ENCODE measurements at places on chromosomes 1 and 21.

DNA sequence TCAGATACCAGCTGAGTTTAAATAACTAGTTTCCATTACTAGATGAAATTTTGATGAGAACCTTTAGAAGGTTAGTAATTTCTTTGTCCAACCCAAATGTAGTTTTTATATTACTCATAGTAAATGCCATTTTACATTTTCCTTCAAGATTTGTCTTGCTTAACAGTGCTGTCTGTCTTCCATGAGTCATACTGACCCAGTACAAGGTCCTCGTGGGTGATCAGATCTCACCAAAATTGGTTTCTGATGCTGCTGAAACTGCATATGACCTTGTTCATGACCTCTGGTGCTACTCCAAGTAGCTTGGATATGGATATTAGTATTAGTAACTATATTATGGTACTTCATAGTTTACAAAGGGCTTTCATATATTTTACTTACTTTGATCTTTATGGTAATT, 207.1 kb downstream of the RYR2 start:
- no peak for DNase-seq

GRCh38 chr1:103254691-103255090, 146.4 kb upstream of the COL11A1 start:
- DNase-seq = no peak

- no peak for DNase-seq
Measured at GRCh38 chr1:221998781-221999180, 256.9 kb upstream of the DUSP10 start.

DNA sequence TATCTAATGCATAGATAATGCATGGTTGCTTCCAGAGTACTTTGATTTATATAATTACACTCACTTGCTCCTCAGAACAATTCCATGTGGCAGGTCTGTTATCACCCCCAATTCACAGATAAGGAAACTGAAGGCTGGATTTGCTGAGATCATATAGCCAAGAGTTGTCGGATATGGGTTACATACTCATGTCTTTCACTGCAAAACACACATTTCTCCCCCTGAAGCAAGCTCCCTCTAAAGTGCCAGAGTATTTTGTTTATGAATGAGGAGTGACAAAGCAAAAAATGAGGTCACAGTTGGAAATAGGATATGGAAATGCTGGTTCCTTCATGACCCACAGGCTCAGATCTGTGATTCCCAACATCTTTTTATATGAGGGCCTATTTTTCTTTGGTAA, 134.2 kb downstream of the ROR1 start:
- DNase-seq = no peak

GRCh38 chr1:99332561-99332960, 68.3 kb downstream of the PLPPR4 start:
- no peak for DNase-seq

- DNase-seq = no peak
Measured at GRCh38 chr1:214524824-214525223, 26.6 kb downstream of the PTPN14 start.

DNA sequence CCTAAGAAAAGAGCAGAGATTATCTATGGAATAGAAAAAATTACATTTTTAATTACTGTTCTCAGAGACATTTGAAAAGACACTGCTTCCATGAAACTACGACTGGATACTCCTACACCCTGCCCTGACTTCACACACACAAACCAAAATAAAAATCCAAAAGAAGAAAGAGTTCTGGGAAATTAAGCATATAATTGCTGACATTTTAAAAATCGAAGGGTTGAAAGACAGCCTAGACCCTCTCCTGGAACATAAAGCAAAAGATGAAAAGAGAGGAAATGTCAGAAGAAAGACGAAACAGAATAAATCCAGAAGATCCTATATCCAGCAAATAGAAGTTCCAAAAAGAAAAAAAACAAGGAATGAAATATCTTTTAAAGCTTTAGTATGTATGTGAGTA, 32.8 kb upstream of the EEIG2 start:
- DNase-seq = no peak

GRCh38 chr21:42815217-42815616, 64.1 kb downstream of the WDR4 start:
- DNase-seq = no peak

GRCh38 chr1:107010582-107010981, 45.9 kb upstream of the PRMT6 start:
- DNase-seq = no peak

DNA sequence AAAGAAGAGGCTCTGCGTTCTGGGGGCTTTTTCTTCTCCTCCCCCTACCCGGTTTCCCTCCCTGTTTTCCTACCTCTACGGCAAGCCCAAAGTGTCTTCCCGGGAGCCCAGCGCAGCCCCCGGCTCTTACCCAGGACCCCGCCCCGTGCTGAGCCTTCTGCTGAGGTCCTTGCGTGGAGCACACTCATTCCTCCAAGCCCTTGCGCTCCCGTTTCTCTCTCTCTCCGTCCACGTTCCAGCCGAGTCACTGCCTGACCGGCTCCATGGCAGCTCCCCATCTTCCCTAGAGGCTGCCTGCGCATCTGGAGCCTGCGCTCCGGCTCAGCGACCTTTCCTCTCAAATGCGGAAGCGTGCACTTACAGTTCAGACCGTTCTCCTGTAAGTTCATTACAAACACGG, 24.9 kb upstream of the PDXK start:
- no peak for DNase-seq

GRCh38 chr1:229710746-229711145, 84.7 kb downstream of the URB2 start:
- DNase-seq = no peak

DNA sequence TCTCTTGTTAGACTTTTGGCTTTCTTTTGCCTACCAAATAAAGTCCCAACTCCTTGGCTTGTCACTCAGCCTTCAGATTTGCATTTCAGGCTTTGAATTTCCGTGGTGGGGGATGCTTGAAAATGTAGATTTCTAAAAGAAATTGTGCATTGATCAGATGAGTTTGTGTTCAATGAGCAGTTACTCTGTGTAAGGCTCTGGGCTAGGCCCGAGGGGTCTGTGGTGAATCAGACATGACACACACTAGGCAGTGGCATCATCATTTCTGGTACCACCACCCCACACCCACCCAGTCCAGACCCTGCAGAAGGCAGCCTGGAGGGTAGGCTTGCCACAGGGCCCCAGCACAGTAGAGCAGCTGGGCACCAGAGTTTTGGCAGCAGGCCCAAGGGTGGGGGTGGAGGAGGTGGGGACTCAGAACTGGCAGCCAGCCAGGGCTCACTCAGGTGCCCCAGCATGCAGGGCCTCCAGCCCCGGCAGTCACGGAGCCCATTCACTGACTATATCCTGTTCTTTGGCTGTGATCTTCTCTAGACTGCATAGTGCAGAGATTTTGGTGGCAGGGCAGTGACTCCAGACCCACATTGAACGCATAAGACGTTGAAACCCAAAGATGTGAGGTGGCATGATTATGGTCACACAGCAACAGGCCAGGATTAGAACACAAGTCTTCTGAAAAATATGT, 97.2 kb upstream of the ARTN start:
- DNase-seq = no peak

- no peak for DNase-seq
Measured at GRCh38 chr1:47506053-47506452, 68.2 kb downstream of the FOXD2 start.

- no peak for DNase-seq
Measured at GRCh38 chr1:239587066-239587465, 200.7 kb downstream of the CHRM3 start.

- DNase-seq = no peak
Measured at GRCh38 chr1:67571406-67571805, 113.6 kb upstream of the GADD45A start.

- no peak for DNase-seq
Measured at GRCh38 chr1:150066838-150067183, 765 bp upstream of the VPS45 start.
